Activated CD8-positive, alpha-beta T cell treated with anti-CD3 and anti-CD28 coated beads for 36 hours (primary cell): ENCODE measurements at places on chromosomes 5 and 9. TPM values are rescaled to one million over a fixed set of nuclear protein-coding genes. Genes with fewer than 3 reads are reported as not detected.

DNA sequence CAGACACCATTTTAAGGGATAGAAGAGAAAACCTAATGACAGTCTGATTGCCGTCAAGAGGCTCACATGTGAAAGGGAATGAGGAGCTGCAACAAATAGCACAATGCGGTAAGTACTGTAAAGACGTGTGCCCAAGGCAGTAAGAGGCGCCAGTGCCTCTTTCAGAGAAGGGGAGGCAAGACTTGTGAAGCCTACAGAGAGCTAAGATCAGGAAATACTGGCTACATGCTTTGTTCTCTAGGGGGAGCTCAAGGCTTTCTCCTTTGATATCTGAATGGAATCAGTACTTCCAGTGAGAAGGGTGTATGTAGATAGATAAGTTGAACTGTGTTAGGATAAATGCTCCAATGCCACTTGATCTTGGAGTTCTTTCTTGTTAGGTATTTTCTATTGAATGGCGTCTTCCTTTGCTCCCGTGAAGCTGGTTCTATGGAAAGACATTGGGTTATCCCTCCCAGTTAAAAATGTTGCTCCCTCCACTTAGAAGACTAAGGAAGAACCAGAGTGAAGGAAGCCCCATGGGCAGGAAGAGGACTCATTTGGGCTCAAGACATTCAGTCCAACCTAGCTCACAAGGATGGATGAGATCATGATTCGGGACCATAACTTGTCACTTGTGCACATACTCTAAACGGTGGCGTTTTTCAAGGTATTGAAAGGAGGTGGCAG is 23.5 kb upstream of the ALDOB start:
- H3K4me3 ChIP-seq = no peak overlapping the region
- H3K4me1 ChIP-seq = no peaks in the 10 kb centered on the region
- no peaks in the 10 kb centered on the region for H3K36me3 ChIP-seq
- H3K27ac ChIP-seq = no peak overlapping the region

The FST gene
- total RNA-seq = 0.16 TPM

GRCh38 chr5:158819095-158819494 is 280.6 kb downstream of the EBF1 start:
- peaks cover 37% of the 10 kb centered on the region for H3K4me1 ChIP-seq
- no peak overlapping the region for H3K4me3 ChIP-seq
- no peak overlapping the region for H3K27ac ChIP-seq
- peaks cover under 1% of the 10 kb centered on the region for H3K27me3 ChIP-seq

- H3K4me3 ChIP-seq = peak overlapping the region; percentile 87
- H3K4me1 ChIP-seq = peaks cover 44% of the 10 kb centered on the region
These were observed 553 bp downstream of the MAP3K1 start for GRCh38 chr5:56815658-56816545.

DNA sequence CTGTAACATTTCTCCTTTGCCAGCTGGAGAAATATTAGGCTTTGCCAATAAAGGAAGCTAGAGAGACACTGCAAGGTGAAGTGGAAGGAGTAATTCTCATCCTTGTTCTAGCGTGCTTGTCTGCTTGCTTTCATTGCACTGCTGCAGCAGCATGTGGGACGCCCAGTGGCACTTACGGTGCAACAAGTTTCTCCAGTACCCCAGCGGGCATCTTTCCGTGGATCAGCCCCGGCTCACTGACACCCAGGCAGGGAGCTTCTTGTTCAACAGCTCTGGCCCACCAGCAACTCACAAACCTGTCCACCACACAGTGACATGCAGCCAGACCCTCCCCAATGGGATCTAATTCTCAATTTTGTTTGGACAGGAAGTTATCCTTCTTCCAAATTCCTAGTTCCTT is 233.2 kb downstream of the GLIS3 start:
- no peak for DNase-seq
- peaks cover 8% of the 10 kb centered on the region for H3K27me3 ChIP-seq
- peaks cover 4% of the 10 kb centered on the region for H3K4me1 ChIP-seq
- H3K4me3 ChIP-seq = no peak overlapping the region

DNA sequence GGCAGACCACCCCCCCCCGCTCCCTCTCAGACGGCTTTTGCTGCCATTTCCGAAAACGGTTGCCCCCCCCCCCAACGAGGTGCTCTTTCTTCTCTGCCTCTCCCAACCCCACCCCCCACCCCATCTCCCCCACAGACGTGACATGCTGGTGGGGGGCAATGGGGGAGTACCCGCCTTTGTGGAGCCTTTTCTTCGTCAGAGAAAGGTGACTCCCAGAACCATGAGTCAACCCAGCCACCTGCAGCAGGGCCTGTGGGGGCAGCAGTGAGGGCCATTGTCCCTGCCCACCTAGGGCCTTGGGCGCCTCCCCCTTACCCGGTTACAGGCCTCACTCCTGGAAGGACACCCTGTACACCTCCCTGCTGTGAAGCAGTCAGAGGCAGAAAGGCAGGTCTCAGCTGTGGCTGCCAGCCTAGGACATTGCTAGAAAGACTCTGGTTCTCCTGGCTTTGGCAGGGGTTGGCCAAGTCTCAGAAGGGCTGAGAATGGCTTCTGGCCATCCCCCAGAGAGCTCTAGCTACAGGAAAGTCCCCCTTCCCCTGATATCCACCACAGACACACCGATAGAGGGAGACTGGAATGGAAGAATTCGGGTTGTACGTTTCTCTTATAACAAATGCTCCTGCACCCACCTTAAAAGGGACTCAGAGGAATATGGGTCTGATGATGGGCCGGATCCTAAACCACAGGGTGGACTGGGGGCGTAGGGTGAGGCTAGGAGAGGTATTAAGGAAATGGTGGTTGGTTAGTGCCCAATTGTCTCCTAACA is 2.2 kb downstream of the DNAJB5 start:
- peak overlapping the region; percentile 49 for H3K4me3 ChIP-seq
- H3K27me3 ChIP-seq = no peaks in the 10 kb centered on the region
- H3K27ac ChIP-seq = peak overlapping the region; percentile 90
- peaks cover 57% of the 10 kb centered on the region for H3K4me1 ChIP-seq
- H3K36me3 ChIP-seq = peaks cover 24% of the 10 kb centered on the region
- DNase-seq = peak; percentile 78

The PCDHGA8 gene
- not detected for total RNA-seq

- H3K27ac ChIP-seq = no peak overlapping the region
- DNase-seq = no peak
- peaks cover 18% of the 10 kb centered on the region for H3K4me1 ChIP-seq
- peaks cover 7% of the 10 kb centered on the region for H3K36me3 ChIP-seq
These were observed 89.9 kb downstream of the MAPKAP1 start for GRCh38 chr9:125617087-125617486.

DNA sequence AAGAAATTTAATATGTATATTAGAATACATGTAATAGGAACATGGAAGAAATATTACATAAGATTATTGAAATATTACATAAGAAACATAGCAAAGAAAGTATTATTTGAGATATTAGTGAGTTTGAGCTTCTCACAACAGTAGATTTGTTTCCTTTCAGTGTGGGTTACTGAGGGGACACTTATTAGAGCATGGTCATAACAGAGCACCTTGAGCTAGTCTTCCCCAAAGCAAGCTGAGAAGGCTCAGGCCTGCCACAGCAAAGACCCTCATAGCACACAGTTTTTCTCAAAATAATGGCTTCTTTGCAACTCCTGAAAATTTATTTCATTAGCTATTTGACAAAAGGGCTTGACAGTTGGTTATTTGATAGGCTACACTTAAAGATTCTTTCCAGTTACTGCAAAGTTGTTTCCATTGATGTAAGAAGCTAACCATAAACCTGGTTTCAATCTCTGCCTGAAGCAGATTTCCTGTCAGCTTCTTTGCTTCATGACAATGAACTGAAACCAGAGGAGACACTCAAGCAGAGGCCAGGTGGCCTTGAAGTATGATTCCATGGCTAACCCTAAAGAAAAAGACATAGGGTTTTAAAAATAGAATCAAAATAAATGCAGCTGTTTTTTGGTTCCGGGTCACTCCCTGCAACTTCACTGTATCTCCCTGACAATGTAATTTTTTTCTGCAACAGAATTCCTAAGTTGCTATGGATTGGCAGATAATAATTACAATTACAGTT is 68.6 kb downstream of the ERMP1 start:
- peaks cover 66% of the 10 kb centered on the region for H3K36me3 ChIP-seq
- peak overlapping the region; percentile 78 for H3K27ac ChIP-seq
- DNase-seq = peak; percentile 36
- H3K4me1 ChIP-seq = peaks cover 45% of the 10 kb centered on the region

GRCh38 chr5:36392818-36393217 is 91.1 kb upstream of the RANBP3L start:
- H3K4me1 ChIP-seq = no peaks in the 10 kb centered on the region
- no peak overlapping the region for H3K27ac ChIP-seq
- H3K4me3 ChIP-seq = no peak overlapping the region
- no peaks in the 10 kb centered on the region for H3K36me3 ChIP-seq
- peaks cover 7% of the 10 kb centered on the region for H3K27me3 ChIP-seq
- DNase-seq = no peak

- no peak overlapping the region for H3K4me3 ChIP-seq
- no peak for DNase-seq
These were observed 14.3 kb upstream of the RANBP6 start for GRCh38 chr9:6029604-6030274.

DNA sequence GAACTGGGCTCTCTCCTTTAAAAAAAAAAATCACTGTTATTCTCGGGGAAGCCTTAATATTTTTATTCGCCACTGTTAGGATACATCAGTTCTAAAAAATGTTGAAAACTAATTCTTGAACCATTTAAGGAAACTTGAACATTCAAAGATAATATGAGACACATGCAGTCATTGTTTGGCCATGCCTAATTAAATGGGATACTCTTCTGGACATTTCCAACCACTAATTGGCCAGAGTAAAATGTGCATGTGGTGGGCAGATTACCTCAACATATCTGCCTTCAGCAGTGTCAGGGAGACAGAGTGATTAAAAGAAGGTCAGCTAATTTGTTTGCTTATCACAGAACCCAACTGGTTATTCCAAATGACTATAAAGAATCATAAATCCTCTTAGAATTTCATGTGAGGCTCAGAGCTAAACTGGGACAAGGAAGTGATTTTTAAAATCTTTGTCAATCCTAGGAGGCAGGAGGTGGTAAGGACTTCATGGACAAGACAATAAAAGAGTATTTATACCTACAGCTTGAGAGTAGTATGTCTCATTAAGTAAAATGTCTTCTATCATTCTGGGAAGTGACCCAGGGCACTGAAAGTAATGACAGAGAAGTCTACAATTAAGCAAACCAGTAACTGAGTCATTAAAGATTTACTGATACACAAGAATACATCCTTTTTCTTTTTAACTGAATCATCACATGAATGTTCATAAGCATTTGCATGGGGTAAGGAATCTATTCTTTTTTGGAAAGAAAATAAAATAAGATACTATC is 242.9 kb upstream of the TRPM3 start:
- peaks cover 6% of the 10 kb centered on the region for H3K27me3 ChIP-seq
- H3K36me3 ChIP-seq = no peaks in the 10 kb centered on the region
- H3K4me1 ChIP-seq = no peaks in the 10 kb centered on the region
- H3K27ac ChIP-seq = no peak overlapping the region
- no peak for DNase-seq

GRCh38 chr9:121801579-121801978 is 150.1 kb downstream of the DAB2IP start:
- DNase-seq = no peak
- H3K4me1 ChIP-seq = no peaks in the 10 kb centered on the region
- no peak overlapping the region for H3K27ac ChIP-seq
- H3K27me3 ChIP-seq = peaks cover 6% of the 10 kb centered on the region
- H3K36me3 ChIP-seq = no peaks in the 10 kb centered on the region
- no peak overlapping the region for H3K4me3 ChIP-seq

The GRM6 gene
- not detected for total RNA-seq

GRCh38 chr5:138659121-138659520 is 83.9 kb upstream of the HSPA9 start:
- H3K4me3 ChIP-seq = no peak overlapping the region
- H3K36me3 ChIP-seq = no peaks in the 10 kb centered on the region
- peaks cover 82% of the 10 kb centered on the region for H3K27me3 ChIP-seq
- H3K4me1 ChIP-seq = peaks cover 29% of the 10 kb centered on the region
- H3K27ac ChIP-seq = no peak overlapping the region

GRCh38 chr5:113195251-113195650 is 218.7 kb downstream of the DCP2 start:
- no peak overlapping the region for H3K4me3 ChIP-seq
- DNase-seq = no peak
- H3K27me3 ChIP-seq = no peaks in the 10 kb centered on the region
- no peaks in the 10 kb centered on the region for H3K4me1 ChIP-seq
- no peak overlapping the region for H3K27ac ChIP-seq

DNA sequence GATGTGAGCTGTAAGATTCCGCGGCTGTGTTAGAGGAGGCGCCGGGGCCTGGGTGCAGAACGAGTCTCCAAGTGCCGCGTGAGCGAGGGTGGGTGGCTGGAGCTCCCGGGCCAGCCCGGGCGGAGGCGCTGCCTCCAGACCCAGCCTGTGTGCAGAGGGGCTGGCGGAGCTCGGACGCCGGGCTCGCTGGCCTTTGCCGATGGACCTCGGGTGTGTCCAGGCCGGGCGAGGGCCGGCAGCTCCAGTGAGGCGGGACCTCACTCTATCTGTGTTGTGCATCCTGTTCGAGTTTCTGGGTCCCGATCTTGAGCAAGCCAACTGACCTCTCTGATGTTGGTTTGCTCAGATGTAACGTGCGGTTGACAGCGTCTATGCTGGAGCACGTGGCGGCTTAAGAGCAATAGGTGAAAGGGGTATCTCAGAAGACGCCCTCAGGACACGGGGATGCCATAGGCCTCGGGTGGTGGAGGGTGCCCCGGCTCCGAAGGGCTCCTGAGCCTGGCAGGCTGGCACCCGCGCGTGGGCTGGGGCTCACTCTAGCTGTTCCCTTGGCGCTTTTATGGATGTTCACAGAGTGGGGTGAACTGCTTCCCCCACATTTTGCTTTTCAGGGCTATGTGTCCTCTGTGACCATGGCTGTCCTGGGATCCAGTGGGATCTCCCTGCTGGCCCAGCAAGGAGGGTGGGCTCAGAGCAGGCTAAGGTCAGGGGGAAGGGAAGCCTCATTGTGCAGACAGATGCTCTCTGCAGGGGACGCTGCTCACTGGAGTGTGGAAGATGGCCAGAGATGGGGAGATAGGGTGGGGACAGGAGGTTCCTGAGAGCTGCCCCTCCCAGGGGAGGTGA is 69.8 kb downstream of the MRPL36 start:
- H3K27ac ChIP-seq = no peak overlapping the region
- no peaks in the 10 kb centered on the region for H3K4me1 ChIP-seq
- peaks cover 8% of the 10 kb centered on the region for H3K27me3 ChIP-seq
- DNase-seq = no peak
- no peaks in the 10 kb centered on the region for H3K36me3 ChIP-seq

GRCh38 chr5:10674096-10674495 is 86.9 kb downstream of the DAP start:
- no peak overlapping the region for H3K27ac ChIP-seq
- peaks cover 1% of the 10 kb centered on the region for H3K27me3 ChIP-seq
- H3K36me3 ChIP-seq = peaks cover 15% of the 10 kb centered on the region
- no peaks in the 10 kb centered on the region for H3K4me1 ChIP-seq

- DNase-seq = peak; percentile 98
- H3K27me3 ChIP-seq = no peaks in the 10 kb centered on the region
- peaks cover 53% of the 10 kb centered on the region for H3K4me1 ChIP-seq
- H3K4me3 ChIP-seq = peak overlapping the region; percentile 96
- peaks cover 25% of the 10 kb centered on the region for H3K36me3 ChIP-seq
These were observed 8.2 kb downstream of the RANBP6 start for GRCh38 chr9:6007058-6007769.

- DNase-seq = no peak
- H3K36me3 ChIP-seq = no peaks in the 10 kb centered on the region
- no peaks in the 10 kb centered on the region for H3K4me1 ChIP-seq
- no peak overlapping the region for H3K4me3 ChIP-seq
These were observed 239.1 kb upstream of the NMUR2 start for GRCh38 chr5:152644029-152644728.

GRCh38 chr5:132074091-132074771 is 642 bp downstream of the CSF2 start:
- peaks cover 68% of the 10 kb centered on the region for H3K4me1 ChIP-seq
- H3K4me3 ChIP-seq = peak overlapping the region; percentile 74
- H3K27ac ChIP-seq = peak overlapping the region; percentile 80
- H3K27me3 ChIP-seq = no peaks in the 10 kb centered on the region

The SH3PXD2B gene
- total RNA-seq = 0.38 TPM

- H3K4me3 ChIP-seq = no peak overlapping the region
- DNase-seq = no peak
- no peak overlapping the region for H3K27ac ChIP-seq
These were observed 56.2 kb downstream of the GAS1 start for GRCh38 chr9:86891091-86891490.

The ISOC1 gene
- total RNA-seq = 24.1 TPM
